HCT116 (cell line): ENCODE measurements at places on chromosomes 6 and 20. TPM values are rescaled to one million over a fixed set of nuclear protein-coding genes. Genes with fewer than 3 reads are reported as not detected.

Gene NUP43
- 51.0 TPM for total RNA-seq

GRCh38 chr20:33561692-33562601 lies 72.1 kb downstream of the CBFA2T2 start:
- H3K27ac ChIP-seq: no peak overlapping the region
- H3K4me3 ChIP-seq: no peak overlapping the region
- peaks cover 13% of the 10 kb centered on the region for H3K4me1 ChIP-seq
- DNase-seq: peak; percentile 28
- no peaks in the 10 kb centered on the region for H3K36me3 ChIP-seq
- H3K27me3 ChIP-seq: no peaks in the 10 kb centered on the region

GRCh38 chr20:40525351-40525750 lies 163.7 kb downstream of the MAFB start:
- no peaks in the 10 kb centered on the region for H3K27me3 ChIP-seq
- no peak for DNase-seq
- H3K4me1 ChIP-seq: no peaks in the 10 kb centered on the region
- H3K36me3 ChIP-seq: no peaks in the 10 kb centered on the region

DNA sequence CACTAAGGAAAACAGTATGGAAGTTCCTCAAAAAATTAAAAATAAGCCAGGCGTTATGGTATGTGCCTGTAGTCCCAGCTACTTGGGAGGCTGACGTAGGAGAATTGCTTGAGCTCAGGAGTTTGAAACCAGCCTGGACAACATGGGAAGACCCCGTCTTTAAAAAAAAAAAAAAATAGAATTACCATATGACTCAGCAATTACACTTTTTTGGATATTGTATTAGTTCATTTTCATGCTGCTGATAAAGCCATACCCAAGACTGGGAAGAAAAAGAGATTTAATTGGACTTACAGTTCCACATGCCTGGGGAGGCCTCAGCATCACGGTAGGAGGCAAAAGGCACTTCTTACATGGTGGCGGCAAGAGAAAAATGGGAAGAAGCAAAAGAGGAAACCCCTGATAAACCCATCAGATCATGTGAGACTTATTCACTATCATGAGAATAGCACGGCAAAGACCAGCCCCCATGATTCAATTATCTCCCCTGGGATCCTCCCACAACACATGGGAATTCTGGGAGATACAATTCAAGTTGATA lies 10.8 kb upstream of the SMIM29 start:
- no peaks in the 10 kb centered on the region for H3K27me3 ChIP-seq
- DNase-seq: no peak
- no peak overlapping the region for H3K27ac ChIP-seq
- no peaks in the 10 kb centered on the region for H3K4me1 ChIP-seq
- H3K36me3 ChIP-seq: no peaks in the 10 kb centered on the region
